H1 (cell line): ENCODE measurements at places on chromosomes 5 and 9.

DNA sequence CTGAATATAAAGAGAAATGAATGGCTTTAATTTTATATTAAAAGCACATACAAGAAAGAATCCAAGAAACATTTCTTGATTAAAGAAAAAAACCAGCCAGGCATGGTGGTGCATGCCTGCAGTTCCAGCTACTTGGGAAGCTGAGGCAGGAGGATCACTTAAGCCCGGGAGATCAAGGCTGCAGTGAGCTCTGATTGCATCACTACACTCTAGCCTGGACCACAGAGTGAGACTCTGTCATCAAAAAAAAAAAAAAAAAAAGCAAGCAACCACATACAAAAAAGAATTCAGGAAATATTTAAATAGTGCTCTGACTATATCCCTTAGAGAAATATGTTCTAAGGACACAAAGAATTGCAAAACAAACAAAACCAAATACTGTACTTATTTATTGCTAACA lies 2.5 kb upstream of the PLAC8L1 start:
- DNase-seq, result no peak

DNA sequence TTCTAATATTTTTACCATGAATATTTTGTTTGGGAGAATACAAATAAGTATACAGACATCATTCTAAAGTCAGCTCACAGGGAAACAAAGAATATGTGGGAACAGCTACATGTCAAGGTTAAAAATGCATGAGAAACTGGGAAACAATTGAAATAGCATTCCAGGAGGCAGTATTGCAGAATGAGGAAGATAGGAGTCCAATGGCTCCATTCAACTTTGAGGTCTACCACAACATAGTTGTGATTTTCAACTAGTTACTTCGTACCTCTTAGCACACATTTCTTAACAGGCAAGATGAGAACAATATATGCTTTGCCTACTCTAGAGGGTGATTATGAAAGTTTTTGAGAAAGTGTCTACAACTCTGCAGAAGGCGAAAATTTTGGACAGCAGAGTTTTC lies 35.2 kb upstream of the CAST start:
- DNase-seq, result no peak

GRCh38 chr5:38069360-38069759 lies 189.0 kb upstream of the EGFLAM start:
- no peak for DNase-seq

DNA sequence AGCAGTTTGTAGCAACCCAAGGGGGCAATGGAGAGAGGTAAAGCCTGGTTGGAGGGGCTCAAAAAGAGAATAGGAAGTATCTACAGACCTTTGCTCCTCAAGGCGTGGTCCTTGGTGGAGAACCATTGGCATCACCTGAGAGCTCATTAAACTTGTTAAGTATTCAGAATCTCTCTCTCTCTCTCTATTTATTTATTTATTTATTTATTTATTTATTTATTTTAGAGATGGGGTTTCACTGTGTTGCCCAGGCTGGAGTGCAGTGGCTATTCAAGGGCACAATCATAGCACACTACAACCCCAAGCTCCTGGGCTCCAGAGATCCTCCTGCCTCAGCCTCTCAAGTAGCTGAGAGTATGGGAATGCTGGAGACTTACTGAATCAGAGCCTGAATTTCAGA lies 193.1 kb upstream of the ADCY2 start:
- DNase-seq, result no peak

- no peak for DNase-seq
Observed at GRCh38 chr9:78291240-78291925, 5.5 kb upstream of the PSAT1 start.

DNA sequence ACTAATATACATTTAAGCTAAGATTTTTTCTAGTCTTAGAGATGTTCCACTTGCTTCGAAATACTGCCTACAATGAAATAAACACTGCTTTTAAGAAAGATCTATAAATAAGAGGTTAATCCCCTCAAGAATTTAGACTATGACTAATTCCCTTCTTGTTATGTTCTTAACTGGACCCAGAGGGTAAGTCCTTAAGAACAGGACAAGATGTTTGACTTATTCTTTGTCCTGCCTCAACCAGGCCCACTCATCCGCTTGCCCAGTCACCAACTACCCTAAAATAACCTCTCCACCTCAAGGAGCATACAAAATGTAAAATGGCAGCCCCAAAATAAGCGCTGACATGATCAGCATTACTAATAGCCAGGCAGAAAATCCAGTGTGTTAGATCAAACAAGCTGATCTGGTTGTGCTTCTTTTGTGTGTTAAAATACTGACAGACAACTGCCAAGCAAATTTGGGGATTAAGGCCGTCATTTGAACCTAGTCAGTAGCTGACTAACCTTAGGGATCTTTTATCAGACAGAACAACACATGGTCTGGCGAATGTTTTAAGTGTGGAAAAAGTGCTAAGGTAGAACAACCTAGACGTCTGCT lies 93.7 kb upstream of the SMC5 start:
- no peak for DNase-seq

GRCh38 chr9:19221326-19221725 lies 9.2 kb upstream of the DENND4C start:
- DNase-seq, result no peak

GRCh38 chr9:12271421-12271891 lies 421.7 kb upstream of the TYRP1 start:
- no peak for DNase-seq

GRCh38 chr9:3873818-3874217 lies 348.0 kb upstream of the RFX3 start:
- DNase-seq, result no peak

DNA sequence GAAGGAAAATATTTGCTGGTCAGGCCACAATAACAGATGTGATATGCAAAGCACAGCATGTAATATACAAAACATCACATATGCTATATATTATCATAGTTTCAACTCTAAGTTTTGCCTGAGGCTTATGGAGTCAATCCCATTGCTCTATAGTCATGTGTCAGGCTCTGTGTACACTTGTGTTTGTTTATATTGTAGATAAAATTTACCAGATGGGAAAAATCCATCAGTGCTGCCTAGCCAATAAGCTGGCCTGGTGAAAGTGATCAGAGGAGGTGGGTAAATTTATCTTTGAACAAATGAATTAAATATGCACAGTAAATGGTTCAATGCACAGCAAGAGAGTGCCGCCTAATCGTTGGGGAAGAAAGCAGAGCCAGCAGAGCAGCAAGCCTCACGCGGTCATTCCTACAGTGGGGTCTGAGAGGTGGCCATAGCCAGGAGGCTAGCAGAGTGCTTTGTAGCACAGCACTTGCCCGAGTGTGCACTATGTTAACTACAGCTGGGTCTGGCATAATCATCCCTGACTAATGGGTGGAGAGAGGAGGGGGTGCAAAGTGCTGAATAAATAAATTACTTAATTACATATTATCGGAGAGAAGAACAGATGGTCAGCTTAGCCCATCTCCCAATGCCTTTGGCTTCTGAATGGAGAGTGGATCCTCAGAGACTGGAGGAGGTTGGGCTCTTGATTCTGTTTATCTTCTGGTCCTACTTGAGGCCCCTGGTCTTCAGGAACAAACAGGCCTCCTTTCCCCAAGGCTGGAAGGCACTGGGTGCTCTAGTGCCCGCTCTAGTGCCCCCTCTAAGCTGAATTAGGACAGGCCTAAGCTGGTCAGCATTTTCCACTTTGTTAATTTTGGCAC lies 153.5 kb downstream of the MAT2B start:
- DNase-seq, result no peak

GRCh38 chr9:117302487-117302886 lies 112.4 kb downstream of the ASTN2 start:
- DNase-seq, result no peak

- no peak for DNase-seq
Observed at GRCh38 chr5:98604721-98605425, 168.6 kb upstream of the RGMB start.

GRCh38 chr5:9350301-9350797 lies 195.5 kb downstream of the SEMA5A start:
- DNase-seq, result no peak

DNA sequence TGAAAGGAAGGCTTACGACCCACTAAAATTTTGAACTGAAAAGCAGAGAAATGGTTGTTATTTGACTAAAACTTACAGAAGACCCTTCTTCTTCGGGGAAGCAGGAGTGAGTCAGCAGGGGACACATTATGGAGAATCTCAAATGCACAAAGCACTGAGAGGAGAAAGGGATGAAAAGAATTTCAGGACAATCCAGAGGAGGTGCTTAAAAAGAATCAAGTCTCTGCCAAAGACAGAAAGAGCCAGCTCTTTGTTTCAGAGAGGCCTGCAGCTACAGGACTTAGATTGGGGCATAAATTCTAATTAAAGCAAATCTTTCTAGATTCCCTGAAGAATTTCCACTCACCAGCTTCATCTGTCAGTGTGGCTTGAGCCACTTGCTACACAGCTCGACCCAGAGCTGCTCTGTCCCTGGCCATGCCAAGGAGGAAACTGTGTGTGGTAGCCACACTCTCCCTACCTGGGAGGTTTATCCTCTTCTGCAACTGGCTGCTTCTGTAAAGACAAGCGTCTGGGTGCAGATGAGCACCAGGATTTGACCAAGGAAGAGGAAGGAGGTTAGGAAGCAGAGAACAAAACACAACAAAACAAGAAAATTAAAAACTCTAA lies 89.9 kb downstream of the SEMA5A start:
- DNase-seq, result no peak

DNA sequence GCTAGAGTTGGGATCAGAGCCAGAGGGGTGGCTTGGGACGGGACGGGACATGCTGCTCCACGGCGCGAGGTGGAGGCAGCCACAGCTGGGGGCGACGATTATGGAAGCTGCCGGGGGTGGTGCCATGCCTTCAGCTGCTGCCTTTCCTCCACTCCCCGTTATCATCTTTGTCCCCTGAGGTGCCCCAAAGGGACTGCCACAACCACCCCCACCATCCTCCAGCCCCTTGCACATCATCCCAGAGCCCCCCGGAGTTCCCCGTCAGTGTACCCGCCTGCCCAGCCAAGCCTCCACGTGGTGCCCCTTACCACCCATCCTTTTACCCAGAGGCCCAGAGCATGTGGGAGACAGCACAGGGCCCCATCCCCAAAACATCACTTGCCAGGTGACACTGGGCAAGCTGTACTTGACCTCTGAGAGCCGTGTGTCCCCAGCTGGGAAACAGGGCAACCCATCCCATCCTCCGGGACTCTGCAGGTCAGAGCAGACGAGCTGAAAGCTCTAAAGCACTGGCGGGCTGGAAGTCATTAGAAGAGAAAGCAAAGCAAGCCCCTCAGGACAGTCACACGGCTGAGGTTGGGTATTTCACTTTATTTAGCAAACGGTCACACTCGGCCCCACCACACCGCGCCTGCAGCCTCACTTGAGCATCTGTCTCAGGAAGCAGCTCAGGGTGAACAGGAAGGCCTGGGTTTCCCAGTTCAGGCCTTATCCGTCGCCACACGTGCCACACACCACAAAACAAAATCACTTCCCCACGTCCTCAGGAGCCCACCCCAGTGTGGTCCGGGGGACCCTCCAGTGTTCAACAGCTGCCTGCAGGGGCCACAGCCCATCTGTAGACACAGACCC lies 19.5 kb upstream of the MXD3 start:
- DNase-seq, result no peak

- DNase-seq, result no peak
Observed at GRCh38 chr9:99286536-99286935, 64.5 kb downstream of the SEC61B start.

- no peak for DNase-seq
Observed at GRCh38 chr5:15682566-15682965, 182.6 kb downstream of the FBXL7 start.

- DNase-seq, result no peak
Observed at GRCh38 chr5:124570285-124571035, 176.0 kb downstream of the ZNF608 start.

DNA sequence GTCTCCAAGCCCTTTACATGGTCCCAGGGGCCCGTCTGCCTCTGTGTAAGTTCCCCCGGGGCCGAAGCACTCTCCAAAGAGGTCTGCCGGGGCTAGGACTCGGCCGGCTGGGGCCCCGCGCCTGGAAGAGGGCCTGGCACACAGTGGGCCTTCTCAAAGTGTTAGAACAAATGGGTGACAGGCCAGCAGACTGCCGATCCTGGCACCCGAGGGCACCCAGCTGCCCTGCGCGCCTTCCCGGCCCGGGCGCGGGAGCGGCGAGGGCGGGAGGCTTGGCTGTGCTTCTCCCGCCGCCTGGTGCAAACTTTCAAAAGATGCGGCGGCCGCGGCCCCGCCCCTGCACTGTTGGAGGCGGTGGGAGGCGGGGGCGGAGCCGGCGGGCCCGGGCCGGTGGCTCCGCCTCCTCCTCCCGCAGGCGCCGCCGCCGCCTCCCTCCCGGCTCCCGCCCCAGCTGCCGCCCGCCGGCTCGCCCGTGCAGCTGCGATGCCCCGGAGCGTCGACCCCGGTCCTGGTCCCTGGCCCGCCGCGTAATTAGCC lies at the start of gene NEURL1B:
Gene NEURL1B, plus strand, starts transcription at position 442 of the 537 bp plus-strand sequence. CDS start 144 bp downstream, outside the sequence.
- DNase-seq, result peak; percentile 87

DNA sequence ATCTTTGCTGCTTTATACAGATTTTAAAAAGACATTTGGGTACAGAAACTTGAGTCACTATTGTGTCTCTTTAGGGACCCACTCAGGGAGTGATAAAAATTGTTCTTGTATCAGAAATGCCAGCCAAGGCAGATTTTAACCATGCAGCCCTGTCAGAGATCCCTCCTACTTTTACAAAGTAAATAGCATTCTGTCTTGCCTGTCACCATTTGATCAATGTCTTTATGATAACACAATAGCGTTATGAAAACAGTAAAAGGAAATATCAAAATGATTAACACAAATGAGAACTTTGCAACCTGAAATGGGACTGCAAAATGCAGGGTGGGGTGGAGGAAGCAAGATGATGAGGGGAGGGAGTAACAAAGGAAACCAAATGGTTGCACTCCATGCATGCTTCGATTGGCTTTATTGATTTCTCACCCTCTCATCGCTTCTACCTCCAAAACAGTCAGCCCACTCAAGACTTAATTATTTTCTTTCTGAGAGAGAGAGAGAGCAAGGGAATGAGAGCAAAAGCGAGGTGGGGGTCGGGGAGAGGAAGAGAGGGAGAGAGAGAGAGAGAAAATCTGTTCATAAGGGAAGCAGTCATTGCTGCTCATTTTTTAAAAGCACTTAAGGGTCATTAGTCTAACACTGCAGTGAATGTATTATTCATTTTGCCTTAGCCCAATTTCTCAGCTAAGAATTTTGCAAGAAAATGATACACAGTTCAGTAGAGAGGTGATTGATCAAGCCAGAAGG lies 576.5 kb downstream of the CSNK1G3 start:
- DNase-seq, result no peak

GRCh38 chr5:95102687-95103086 lies 182.2 kb downstream of the MCTP1 start:
- no peak for DNase-seq

DNA sequence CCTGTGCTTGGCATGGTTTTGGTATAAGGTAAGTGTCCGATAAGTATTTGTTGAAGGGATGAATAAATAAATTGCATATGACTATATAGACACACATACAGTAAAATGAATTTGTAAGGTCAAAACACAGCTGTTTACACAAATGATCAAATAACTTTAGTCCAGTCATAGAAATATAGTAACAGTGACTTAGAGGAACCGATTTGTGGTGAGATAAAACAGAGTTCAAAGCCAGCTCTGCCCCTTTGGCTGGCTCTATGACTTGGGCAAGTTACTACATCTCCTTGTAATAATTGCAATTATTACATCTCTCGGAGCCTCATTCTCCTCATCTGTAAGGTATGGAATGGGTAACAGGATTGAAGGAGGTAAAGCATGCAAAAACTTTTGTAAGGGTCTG lies 384.0 kb downstream of the PLK2 start:
- DNase-seq, result no peak
